C1 segment of cervical spinal cord (tissue), 14 donors: ENCODE measurements at places on chromosomes 1 and 21.
A peak's percentile ranks its signal among the peaks of the same experiment; 100 is the strongest.

DNA sequence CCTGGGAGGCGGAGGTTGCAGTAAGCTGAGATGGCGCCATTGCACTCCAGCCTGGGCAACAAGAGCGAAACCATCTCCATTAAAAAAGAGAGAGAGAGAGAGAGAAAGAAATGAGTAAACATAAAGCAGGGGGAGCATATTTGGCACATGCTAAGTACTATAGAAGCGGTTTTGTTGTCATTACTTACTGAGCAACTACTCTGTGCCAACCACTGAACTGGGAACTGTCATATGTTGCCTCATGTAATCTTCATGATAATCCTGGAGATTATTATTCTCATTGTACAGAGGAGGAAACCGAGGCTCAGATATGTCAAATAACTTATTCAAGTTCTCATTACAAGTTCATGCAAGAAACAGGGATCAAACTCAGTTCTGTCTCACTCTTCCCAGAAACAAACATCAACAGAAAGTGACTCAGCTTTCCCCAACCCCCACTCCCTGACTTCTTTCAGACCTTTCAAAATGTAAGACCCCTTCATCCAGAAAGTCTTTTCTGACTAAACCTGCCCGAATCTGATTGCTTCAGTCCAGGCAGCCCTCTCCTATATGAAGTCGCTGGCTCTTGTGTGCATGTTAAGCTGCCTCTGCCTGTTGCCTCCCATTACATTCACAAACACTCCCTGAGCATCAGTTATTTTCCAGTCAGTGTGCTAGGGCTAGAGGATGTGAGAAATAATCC lies 23.5 kb downstream of the LAMB3 start:
- no peak for DNase-seq

DNA sequence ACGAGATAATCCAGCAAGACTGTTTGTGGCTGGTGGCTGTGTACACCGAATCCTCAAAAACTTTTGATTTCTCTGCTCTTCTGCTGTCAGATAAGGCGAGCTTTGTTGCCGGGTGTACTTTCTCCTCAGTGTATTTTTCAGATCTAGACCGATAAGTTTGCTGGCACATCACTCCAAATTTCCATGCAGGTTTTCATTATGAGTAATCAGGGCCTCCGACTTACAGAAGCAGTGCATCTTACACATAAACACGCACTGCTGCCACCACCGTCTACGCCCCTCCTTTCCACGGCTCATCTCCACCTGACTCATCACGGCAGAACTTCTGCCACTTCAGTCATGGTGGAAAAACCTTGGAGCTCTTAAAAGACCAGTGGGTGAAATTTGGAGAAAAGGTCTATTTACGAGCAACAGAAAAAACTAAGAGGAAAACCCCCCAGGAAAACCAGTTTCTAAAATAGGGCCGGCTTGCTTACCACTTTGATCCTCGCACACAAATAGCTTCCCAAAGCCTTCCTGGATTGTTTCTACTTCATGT lies 7.7 kb downstream of the ZBTB21 start:
- DNase-seq, result no peak

GRCh38 chr1:32127409-32128198 lies 19.7 kb downstream of the KPNA6 start:
- no peak for DNase-seq

GRCh38 chr1:35886577-35887431 lies 3.8 kb downstream of the AGO1 start:
- DNase-seq, result no peak

- DNase-seq, result no peak
Measured at GRCh38 chr1:219144658-219145315, 28.9 kb upstream of the LYPLAL1 start.

DNA sequence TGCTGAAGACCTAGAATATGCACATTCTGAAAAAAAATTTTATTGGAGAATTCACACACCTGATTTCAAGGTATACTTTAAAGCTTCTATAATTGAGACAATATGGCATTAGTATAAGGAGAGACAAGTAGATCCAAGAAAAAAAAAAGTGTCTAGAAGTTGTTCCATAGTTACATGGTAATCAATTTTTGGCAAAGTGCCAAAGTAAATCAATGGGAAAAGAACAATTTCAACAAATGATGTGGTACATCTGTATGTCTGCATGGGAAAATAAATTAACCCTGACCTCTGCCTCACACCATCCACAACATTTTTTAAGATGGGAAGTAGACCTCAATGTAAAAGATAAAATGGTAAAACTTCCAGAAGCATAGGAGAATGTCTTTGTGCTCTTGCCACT lies 21.3 kb upstream of the BACH1 start:
- DNase-seq, result no peak

- DNase-seq, result no peak
Measured at GRCh38 chr1:56540467-56540866, 38.9 kb downstream of the PLPP3 start.

GRCh38 chr1:70916034-70916427 lies 131.6 kb downstream of the PTGER3 start:
- no peak for DNase-seq

GRCh38 chr1:218600968-218601367 lies 255.8 kb downstream of the TGFB2 start:
- no peak for DNase-seq

DNA sequence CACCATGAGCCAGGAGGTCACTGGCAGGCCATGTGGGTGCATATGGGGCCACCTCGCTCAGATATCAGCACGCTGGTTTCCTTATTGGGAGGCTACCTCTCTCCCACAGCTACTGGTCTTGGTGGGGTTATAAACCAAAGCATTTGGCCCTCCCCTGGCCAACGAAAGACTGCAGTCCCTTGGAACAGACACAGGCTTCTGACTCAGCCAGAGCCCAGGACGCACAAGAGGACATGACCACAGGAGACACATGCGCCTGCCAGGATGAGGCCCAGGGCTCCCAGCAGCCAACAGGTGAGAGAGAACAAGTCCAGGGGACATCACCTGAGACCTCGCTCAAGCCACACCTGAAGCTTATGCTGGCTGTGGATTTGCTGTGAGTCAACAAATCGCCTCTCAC lies 13.8 kb downstream of the NPHP4 start:
- no peak for DNase-seq

DNA sequence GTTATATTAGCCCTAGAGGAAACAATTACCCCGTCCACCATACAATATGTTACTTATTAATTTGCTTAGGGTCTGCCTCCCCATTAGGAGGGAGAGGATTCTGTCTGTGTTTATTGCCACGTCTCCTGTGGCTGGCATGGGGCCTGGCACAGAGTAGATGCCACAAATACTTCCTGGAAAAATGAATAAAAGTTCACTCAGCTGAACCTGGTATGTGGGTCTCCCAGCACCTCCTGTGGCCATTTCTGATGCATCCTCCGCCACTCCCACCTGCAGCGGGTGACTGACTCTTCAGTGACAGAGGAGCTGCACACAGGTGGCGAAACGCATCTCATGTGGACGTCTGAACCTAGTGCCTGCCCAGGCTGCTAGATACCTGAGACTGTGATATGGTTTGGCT lies 112.7 kb downstream of the CLIC6 start:
- no peak for DNase-seq

GRCh38 chr1:228429007-228429406 lies 12.3 kb upstream of the TRIM17 start:
- no peak for DNase-seq

GRCh38 chr1:244349103-244349531 lies 102.6 kb downstream of the ADSS2 start:
- DNase-seq, result no peak

DNA sequence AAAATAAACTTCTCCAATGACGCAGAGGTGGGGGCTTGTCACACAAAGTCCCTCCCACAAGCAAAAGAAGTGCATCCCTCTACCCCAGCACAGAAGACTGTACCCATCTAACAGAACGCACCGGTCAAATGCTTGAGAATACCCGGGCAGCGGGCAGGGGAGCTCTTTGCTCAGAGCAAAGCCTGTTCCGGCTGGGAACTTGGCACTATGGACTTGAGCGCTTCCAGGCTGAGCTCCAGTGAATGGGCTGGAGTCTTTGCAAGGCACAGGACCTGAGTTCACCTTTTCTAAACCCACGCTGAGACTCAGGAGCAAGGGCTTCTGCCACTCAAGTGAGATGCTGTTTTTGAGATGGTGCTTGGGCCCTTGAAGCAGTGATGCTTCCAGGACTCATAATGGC lies 20.3 kb downstream of the RHBG start:
- DNase-seq, result no peak

- DNase-seq, result no peak
Measured at GRCh38 chr1:60169206-60169605, 95.6 kb upstream of the C1orf87 start.

DNA sequence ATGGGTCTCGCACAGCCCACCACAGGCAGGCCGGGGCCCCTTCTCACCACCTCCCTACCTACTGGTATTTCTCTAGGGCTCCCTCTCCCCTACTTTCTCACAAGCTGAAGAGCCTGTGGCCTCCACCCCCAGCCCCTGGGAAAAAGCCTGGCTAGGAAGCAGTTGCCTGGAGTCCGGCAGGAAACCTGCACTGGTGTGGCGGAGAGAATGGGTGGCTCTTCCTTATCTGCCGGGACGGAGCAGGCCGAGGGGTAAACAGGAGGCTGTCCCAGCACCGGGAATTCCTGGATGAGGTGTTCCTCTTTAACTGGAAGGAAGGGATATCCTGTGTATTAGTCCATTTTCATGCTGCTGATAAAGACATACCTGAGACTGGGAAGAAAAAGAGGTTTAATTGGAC lies 125.8 kb downstream of the TLR5 start:
- no peak for DNase-seq

GRCh38 chr1:107378866-107379265 lies 238.0 kb downstream of the NTNG1 start:
- DNase-seq, result no peak

GRCh38 chr1:89808441-89809117 lies 12.3 kb upstream of the LRRC8D start:
- DNase-seq, result no peak

GRCh38 chr1:75211648-75212047 lies 77.5 kb downstream of the LHX8 start:
- DNase-seq, result no peak

DNA sequence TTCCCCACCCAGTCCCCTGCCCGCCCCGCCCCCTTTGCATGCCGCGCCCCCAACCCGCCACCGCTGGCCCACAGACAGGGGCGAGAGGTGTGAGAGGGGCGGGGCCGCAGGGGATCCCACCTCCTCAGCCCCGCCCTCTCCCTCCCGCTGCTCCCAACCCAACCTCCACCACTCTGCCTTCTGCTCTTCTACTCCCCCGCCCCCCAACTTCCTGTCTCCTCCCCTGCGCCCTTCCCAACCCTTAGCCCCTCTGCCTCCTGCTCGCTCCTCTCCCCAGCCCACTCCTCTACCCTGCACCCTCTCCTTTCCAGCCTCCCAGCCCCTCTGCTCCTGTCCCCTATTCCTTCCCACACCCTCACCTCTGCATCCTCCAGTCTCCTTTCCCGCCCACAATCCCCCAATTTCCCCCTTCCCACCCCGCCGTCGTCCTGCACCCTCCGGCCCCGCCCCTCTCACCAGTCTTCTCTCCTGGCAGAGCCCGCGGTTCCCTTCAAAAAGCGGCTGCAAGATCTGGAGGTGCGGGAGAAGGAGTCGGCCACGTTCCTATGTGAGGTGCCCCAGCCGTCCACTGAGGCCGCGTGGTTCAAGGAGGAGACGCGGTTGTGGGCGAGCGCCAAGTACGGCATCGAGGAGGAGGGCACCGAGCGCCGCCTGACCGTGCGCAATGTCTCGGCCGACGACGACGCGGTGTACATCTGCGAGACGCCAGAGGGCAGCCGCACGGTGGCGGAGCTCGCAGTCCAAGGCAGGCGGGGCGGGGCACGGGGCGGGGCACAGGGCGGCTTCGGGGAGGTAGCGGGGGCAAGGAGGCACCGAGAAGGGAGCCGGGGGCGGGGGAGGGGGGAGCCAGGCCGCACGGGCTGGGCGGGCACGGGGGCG lies 5.4 kb downstream of the OBSCN start:
- peak; percentile 24 for DNase-seq

GRCh38 chr21:28767523-28767922 lies 225.2 kb downstream of the LTN1 start:
- DNase-seq, result no peak

- DNase-seq, result no peak
Measured at GRCh38 chr1:205939690-205940330, 3.4 kb downstream of the SLC26A9 start.

GRCh38 chr21:45957981-45958600 lies 23.5 kb upstream of the COL6A1 start:
- no peak for DNase-seq

DNA sequence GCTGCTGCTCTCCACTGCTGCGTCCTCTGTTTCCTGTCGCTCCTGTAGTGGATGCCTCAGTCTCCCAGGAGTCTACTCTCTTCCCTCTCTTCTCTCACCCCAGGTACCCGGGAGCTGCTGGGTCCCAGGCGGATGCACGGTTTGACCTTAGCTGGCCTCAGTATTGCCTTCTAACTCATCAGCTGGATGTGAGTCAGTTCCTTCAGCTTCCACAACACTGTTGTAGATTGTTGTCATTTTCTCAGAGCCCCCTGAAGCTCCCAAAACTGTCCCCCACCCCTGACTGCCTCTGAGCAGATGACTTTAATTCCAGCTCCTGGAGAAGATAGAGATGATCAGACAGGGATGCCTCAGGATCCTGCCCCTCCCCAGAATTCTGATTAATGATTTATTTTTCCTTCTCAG lies 7.2 kb downstream of the CNIH3 start:
- DNase-seq, result no peak

GRCh38 chr1:199792874-199793273 lies 234.6 kb upstream of the NR5A2 start:
- DNase-seq, result no peak

- no peak for DNase-seq
Measured at GRCh38 chr1:1063945-1064831, 9.9 kb downstream of the RNF223 start.
